ENCODE measurements at places on chromosomes 6 and 20.

DNA sequence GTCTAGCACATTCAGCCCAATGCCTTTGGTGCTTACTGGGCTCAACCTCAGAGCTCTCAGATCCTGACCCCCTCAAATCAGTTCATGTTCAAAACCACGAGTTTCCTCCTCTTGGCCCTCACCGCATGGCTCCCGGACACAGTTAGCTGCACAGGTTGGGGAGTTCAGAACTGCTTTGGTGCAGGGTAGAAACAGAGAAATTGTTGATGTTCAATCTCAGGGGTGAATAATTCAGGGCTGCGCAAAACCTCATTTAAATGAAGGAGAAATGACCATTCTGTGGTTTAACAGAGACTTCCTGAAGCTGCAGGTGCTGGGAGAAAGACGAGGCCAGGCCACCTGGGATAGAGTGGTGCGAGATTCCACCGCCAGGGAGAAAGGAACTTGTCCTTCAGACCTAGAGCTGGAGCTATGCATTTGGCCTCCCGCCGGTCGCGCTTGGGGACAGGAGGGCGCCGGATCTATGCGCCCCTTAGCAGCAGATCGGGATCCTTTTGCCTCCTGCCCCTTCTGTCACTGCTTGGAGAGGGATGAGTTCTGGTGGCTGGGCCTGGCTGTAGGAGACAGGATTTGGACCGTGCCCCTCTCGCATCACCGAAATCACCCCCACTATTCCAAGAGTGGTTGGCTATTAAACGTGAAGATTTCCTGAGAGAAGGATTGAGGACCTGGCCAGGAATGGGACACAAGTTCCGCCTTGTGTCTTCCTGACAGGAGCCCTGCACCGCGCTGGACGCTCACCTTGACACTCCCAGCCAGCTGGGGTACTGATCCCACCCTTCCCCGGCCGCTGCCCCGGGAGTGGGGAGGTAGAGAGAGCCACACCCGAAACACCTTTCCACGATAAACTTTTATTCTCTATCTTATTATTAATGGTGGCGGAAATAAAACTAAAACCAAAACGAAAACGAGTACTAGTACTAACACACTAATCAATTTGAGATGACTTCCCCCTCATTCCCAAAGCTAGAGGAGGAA is 767 bp upstream of the PAX1 start:
- no peak for DNase-seq

- no peak for DNase-seq
Observed at GRCh38 chr20:57628047-57628961, 8.1 kb upstream of the ZBP1 start.

DNA sequence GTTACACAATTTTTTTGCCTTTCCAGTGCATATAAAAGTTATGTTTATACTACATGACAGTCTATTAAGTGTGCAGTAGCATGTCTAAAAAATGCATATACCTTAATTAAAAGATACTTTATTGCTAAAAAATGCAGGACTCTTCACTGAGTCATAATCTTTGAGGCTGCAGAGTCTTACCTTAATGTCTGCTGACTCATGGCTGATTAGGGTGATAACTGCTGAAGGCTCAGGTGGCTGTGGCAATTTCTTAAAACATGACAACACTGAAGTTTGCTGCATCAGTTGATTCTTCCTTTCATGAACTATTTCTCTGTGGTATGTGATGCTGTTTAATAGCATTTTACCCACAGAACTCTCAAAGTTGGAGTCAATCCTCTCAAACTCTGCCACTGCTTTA is 19.1 kb downstream of the ZSCAN23 start:
- no peak for DNase-seq

GRCh38 chr6:134176264-134176975 is 124.0 kb upstream of the SLC2A12 start:
- no peak for DNase-seq

GRCh38 chr20:54981175-54981574 is 505.8 kb downstream of the DOK5 start:
- DNase-seq: no peak

DNA sequence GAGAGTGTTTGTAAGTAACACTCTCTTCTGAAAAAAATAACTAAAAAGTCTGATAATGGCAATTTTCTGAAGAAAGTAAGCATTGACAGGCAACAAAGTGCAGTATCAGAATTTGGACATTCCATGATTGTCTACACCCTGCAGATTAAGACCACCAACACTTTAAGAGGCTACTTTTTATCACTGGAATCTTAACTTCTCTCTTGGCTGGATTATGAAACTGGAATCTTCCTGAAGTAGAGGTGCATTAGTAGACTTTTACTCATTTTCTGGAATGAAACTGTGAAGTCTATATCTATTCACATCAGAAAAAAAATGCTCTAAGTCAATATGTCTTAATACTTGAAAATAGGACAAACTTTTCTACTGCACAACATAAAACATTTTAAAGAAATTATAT is 547.5 kb downstream of the COL12A1 start:
- DNase-seq: no peak

DNA sequence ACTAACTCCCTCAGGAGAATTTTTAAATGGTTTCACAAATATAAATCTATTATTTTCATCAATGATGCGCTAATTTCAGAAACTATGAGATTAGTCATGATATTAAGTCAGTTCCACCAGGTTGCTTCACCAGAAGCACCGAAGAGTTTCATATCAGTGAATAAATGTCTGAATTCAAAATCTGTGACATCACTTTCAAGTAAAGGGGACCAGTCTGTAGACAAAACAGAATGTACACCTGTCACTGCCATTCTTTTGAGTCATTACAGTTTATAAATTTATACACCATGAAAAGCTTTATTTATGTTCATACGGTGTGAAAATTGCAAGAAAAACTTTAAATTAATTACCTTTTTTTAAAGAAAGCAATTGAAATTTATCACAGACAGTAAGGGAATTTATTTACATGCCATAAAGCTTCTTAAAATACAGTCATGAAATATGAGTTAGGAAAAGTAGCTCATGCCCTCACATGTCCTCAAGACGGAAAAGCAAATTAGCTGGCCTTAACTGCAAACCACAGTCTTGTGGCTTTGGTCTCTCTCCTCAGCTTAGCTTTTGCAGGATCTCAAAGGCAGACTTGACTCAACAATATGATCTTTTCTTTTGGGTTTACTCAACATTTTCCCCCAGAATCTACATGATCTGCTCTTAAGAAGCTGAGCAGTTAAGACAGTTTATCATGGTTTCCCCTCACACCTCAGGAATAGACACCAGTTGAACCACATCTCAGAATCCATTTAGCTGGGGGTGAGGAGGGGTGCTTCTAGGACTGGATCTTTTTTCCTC is 177.7 kb upstream of the MCHR2 start:
- no peak for DNase-seq

DNA sequence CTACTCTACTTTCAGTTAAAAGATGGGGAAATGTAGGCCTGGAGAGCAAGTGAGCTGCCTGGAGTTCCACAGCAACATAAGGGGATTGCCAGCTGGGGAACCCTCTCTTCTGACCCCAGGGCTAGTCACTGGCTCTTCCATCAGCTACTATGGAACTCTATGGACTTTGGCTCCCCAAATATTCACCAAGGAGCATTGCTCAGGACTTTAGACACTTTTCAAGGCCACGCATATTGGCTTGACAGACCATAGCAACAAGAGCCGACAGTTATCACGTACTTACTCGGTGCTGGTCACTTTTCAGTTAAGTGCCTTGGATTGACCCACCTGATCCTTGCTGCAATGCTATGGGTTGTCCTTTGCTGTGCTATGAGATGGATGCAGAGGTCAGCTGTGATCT is 360.7 kb upstream of the CHD6 start:
- DNase-seq: no peak

DNA sequence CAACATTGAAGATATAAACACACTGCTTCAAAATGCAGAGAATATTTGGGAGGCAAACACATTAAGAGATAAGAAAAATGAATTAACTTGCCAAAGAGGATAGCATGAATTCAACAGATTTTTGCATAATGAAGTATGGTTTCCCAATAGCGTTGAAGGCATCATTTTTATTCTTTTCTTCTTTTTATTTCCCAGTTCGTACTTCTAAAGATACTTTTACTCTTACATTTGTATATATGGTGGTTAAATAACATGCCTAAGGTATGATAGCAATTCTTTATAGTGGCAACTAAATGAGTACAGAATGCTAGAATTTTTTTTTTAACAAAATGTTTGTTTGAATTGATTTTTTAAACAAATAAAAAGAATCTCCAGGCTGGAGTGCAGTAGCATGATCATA is 473.4 kb upstream of the MARCKS start:
- no peak for DNase-seq

GRCh38 chr6:160973311-160974250 is 18.0 kb upstream of the MAP3K4 start:
- DNase-seq: no peak

GRCh38 chr6:19842030-19842615 is 5.0 kb downstream of the ID4 start:
- DNase-seq: no peak

GRCh38 chr6:15817100-15817499 is 154.3 kb upstream of the DTNBP1 start:
- DNase-seq: no peak

- no peak for DNase-seq
Observed at GRCh38 chr6:166853371-166854325, 102.7 kb downstream of the RNASET2 start.

DNA sequence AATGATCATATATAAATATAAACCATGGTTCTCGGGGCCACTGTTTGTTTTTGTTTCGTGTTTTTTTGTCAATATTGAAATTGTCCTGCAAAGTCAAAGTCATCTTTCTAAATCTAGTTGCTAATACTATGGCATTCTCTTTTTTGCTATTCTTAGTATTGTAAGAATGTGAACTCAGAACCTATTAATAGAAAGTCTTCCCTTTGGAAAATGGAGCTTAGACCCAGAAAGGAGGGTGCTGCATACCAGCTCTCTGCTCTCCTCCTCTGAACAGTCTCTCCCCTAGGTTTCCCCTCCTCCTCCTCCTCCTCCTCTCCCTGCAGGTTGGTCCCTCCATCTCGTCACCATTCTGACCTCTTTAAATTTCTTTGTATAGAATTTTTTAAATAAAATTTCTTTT is 150.4 kb upstream of the CCN2 start:
- no peak for DNase-seq

DNA sequence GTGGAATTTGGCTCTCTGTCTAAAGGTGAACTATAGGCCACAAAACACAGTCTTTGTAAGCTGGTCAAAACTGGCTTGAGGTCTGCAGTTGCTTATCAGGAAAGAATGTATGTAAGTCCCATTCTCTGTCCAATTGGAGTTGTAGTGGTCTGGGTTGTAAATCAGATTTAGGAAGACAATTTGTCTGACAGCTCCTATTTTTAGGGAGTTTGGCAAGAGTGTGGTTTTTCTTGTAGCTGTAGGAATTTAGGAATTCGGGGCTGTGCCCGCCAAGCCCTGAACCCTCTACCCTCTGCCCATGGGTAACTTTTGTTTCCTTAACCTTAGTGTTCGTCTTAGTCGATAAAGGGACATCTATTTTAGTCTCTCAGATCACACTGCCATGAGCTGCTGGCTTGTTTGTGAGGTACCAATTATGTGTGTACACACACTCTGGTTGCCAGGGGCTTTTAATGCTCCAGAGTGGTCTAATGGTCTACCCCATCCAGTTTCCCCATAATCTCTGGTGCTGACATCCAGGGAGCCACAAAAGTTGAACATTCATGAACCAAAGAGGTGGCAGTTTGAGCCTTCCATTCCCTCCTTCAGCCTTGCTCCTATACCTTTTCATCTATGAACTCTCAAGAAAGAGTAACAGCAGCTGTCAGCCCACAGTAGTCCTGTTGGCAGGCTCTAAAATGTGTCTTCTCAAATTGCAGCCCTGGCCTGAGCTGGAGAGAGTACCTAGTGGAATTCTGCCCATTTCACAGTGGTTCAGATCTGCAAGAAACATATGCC is 93.0 kb downstream of the ANKRD6 start:
- DNase-seq: no peak

GRCh38 chr6:158991017-158991723 is 8.8 kb downstream of the RSPH3 start:
- no peak for DNase-seq

DNA sequence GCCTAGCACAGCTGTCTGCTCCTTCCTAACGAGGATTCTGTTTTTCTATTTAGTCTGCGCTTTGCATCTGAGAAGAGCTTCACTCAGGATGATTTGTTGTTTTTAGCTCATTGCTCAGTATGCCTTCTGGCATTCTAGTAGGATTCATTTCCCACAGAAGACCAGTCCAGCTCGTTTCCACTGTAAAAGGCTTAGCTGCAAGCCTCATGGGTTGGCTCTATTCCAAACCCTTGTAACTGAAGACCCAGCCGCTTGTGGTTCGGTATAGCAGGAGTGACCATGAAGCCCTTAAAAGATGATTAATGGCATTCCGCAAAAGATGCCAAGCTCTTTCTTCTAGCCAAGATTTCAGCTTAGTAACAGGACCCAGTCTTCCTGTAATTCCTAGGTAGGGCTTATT is 7.2 kb downstream of the ADGRF1 start:
- peak; percentile 63 for DNase-seq

DNA sequence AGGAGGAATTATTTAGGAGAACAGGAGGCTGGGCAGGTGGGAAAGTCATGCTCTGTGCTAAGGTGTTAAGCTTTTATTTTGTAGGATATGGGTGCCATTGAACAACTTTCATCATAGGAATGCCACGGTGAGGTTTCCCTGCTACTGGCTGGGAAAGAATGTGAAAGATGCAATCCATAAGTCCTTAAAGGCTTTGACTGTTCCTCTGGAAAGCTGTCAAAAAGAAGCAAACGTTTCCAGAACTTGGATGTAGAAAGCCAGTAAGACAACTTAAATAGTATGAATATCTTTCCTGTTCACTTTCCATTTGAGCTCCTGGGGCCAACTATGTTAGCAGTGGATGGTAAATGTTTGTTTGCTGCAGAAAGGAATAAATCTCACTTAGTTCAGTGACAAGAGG is 574.4 kb downstream of the RNF144B start:
- DNase-seq: no peak

DNA sequence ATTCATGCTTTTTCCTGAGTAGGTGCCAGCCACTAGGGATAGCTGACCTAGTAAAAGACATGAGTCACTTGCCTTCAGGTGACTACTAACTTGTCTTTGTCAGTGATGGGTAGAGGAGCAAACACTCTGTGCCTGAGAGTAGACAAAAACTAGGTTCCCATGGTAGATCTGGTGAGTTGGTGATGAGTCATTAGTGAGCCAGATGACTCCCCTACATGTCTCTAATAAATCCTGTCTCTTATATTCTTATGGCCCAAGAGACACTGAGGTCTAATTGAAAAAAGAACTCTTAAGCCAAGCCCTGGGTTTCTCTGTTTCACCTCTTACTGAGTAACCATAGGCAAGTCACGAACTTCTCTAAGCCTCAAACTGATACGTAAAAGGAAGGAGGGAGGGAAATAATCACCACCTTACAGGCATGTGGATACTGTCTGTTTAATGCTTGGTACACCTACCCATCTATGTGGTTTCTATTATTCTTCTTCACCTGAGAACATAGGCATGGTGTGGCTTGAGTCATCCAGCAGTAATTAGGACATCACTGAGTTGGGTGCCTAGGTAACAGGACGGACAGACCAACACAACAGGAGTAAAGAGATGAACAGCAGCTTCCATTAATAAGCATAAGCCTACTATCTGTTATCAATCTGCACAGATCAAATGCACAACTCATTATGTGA is 20.3 kb downstream of the TTPAL start:
- peak; percentile 32 for DNase-seq

- no peak for DNase-seq
Observed at GRCh38 chr20:5636841-5637240, 113.4 kb upstream of the SHLD1 start.

GRCh38 chr6:112005013-112005371 is 48.9 kb upstream of the CCN6 start:
- DNase-seq: no peak
